ENCODE measurements at places on chromosomes 3 and 15.

GRCh38 chr3:132352556-132353143 lies 35.4 kb downstream of the ACP3 start:
- DNase-seq, result peak; percentile 68

DNA sequence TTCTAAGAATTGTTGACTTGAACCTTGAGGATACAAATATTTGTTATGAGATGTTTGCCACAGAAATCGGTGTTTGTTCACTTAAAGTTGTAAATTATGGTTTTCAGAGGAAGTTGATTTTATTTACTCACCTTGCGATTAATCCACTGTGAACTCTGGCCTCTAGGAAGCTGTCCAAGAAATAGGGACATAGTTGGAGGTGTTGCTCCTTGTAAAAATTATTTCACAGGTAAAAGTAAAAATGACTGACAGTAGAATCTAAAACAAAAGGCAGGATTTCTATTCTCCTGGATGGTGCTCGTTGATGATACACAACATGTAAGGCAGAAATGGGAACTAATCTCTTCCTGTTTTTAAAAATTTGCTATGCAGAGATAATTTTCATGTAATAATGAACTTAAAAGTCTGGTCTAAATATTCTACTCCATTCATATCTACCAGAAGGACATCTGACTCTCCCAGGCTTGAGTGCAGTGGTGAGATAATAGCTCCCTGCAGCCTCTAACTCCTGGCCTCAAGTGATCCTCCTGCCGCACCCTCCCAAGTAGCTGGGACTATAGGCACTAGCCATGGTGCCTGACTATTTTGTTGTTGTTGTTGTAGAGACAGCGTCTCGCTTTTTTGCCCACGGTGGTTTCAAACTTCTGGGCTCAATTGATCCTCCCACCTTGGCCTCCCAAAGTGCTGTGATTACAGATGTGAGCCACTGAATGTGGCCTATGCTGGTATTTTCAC lies 17.1 kb upstream of the LZTFL1 start:
- DNase-seq, result no peak

DNA sequence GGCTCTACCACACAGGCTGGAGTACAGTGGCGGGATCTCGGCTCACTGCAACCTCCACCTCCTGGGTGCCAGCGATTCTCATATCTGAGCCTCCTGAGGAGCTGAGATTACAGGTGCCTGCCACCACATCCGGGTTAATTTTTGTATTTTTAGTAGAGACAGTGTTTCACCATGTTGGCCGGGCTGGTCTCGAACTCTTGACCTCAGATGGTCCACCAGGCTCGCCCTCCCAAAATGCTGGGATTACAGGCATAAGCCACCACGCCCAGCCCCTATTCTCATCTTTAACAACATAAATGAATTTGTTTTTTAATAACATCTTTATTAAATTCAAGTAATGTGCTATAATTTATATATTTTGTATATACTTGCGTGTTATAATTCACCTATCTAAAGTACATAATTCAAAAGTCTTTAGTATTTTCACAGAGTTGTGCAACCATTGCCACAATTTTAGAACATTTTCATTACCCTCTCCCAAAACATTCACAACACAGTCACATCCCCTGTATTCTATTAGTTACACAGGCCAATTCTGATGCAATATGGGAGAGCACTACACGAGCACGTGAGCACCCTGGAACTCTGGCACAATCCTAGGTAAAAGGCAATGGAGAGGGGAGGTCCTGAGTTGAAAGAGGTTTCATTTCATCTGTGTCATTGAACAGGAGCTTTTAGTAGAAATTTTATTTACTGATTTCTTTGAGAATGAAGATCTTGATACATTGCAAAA lies 21.2 kb upstream of the MTMR14 start:
- DNase-seq, result no peak

DNA sequence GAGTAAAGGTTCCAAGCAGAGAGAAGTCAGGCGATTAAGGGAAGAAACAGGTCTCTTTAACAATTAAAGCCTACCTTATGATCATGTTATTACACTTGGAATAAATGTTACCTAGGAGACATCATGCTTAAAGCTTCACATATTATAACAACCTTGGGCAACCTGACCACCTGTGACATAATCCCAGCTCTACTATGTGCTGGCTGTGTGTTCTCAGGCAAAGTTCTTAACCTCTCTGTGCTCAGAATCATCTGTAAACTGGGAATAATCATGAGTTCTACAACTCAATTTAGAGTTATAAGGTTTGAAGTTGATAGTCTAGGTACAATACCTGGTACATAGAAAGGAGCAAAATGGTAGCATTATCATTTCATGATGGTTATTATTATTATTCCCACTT lies 159.3 kb downstream of the MAGI1 start:
- DNase-seq, result no peak
